Activated T-helper 2 cell treated with anti-CD3 and anti-CD28 coated beads, Interferon-gamma antibody, Interleukin-2, Interleukin-4, amounts not matched to agents 10 μg/mL and 5 μg/mL and 100 μg/mL, durations not matched to agents 14 hours and 24 hours and 36 hours (primary cell): ENCODE measurements at places on chromosomes 16 and 17. TPM values are rescaled to one million over a fixed set of nuclear protein-coding genes. Genes with fewer than 3 reads are reported as not detected.
A peak's percentile ranks its signal among the peaks of the same experiment; 100 is the strongest.

DNA sequence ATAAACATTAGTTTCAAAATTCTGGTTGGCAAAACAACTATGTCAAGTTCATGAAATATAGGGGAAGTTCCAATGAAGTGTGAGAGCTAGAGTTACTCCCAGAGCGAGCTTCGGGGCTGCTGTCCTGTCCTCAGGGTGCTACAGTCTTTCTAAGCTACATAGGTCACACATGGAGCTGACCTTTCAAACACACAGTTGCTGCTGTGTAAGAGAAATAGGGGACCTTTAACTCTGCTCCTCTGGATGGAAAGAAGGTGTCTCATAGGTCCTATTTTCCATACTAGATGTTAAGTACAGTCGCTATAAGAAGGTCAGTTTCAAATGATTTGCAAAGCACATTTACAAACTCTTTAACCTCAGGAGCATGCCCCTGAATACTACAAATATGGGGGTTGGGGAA, 6.3 kb upstream of the AHSP start:
- DNase-seq = no peak

- DNase-seq = no peak
Measured at GRCh38 chr17:59418732-59419166, 87.3 kb downstream of the YPEL2 start.

KCTD13 gene
- 39.7 and 47.5 TPM in 2 replicates for total RNA-seq

GRCh38 chr16:17749706-17750105, 278.9 kb upstream of the XYLT1 start:
- no peak for DNase-seq

DNA sequence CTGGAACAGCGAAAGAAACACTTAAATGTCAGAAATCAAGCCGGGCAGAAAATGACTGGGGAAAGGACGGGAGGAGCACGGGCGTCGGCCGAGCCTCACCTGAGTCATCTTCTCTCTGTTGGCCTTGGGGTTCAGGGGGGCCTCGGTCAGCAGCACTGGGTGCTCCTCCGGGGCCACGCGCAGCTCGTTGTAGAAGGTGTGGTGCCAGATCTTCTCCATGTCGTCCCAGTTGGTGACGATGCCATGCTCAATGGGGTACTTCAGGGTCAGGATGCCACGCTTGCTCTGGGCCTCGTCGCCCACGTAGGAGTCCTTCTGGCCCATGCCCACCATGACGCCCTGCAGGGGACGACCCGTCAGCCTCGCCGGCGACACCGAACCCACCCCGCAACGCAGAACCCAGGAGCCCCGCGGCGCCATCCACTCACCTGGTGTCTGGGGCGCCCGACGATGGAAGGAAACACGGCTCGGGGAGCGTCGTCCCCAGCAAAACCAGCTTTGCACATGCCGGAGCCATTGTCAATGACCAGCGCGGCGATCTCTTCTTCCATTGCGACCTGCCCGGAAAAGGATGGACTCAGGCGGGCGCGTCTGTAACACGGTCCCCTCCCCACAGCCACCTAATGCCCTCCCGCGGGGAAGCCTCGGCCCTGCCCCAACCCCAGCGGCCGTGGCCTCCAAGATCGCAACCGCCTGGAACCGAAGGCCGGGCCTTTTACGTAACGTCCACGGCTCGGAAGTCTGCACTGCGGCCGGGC, 616 bp downstream of the ACTG1 start:
- peak; percentile 30 for DNase-seq

DNA sequence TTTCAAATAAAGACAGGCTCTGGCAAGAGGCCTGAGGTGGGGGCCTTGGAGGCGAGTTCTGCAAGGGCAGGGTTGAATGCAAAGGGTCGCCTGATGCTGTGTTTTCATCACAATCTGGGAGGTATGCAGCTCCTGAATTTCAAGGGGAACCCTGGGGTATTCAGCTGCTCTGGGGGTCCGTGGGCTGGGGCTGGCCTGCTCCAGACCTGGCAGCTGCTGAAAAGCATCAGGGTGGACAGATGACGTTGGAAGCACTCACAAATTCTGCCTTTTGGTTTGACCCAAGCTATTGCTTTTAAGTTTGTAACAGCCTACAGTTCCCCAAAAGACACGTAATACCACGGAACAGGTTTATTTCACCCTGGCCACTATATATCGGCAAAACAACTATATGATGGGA, 1.3 kb downstream of the DNAH17 start:
- no peak for DNase-seq

GRCh38 chr17:82687375-82687861, 11.1 kb downstream of the RAB40B start:
- no peak for DNase-seq

GRCh38 chr17:73657473-73658116, 13.3 kb upstream of the SDK2 start:
- no peak for DNase-seq

APPBP2 gene
- total RNA-seq = 23.2 and 26.9 TPM in 2 replicates

PITPNM3 gene
- 0.52 and 1.1 TPM in 2 replicates for total RNA-seq

DNA sequence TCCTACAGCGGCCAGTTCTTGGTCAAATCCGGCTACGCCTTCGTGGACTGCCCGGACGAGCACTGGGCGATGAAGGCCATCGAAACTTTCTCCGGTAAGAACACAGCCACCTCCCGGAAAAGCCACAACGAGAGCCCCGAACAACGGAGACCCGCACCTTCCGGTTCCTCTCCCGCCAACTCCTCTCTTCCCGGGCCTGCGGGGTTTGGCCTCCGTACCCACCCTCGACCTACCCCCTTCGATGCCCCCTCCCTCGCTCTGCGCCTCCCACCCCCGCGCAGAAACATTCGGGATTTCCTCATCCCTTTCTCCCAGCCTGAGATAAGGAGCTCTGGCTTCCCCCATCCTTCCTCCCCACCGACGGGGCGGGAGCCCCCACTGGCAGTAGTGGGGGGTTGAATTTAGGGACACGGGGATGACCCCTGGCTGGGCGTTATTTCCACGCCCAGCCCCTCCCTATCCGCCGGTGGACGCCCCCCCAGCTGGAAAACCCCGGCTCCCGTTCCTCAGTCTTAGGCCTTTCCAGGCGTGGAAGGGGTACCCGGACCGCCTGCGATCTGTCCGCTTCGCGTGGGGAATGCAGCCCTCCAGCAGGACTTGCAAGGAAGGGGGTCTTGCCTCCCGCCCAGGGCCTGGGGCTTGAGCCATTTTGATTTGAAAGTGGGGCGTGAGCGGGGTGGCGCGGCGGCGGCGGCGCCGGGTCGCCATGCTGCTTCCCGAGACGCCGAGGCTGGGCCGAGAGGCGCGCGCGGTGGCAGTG, 822 bp downstream of the IGF2BP1 start:
- DNase-seq = no peak

LRRC36 gene
- total RNA-seq = 0.60 and 0.89 TPM in 2 replicates

DNA sequence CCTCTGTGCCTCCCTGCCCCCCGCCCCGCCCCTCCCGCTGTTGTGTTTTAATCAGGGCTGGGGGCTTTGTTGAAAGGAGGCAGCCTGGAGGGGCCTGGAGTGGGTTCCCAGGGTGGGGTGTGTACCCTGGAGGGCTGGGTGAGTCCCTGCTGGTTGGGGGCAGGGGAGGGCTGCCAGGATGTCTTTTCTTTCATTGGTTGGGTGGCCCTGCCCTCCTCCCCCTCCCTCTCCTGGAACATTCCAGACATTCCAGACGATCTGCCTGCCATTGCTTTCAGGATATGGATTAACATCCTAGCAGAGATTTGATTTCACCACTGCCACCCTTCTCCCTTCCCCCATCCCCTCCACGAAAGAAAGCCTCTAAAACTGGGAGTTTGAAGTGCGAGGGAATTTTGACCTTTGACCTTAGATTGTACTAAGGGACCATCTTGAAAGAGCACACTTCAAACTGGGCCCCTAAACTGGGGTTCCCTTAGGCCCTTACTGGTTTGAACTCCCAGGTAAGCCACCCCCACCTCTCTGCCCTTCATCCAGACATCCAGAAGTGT, 25.3 kb downstream of the IGF2BP1 start:
- DNase-seq = no peak

- DNase-seq = no peak
Measured at GRCh38 chr16:47967374-47967773, 188.4 kb downstream of the ABCC12 start.

DNA sequence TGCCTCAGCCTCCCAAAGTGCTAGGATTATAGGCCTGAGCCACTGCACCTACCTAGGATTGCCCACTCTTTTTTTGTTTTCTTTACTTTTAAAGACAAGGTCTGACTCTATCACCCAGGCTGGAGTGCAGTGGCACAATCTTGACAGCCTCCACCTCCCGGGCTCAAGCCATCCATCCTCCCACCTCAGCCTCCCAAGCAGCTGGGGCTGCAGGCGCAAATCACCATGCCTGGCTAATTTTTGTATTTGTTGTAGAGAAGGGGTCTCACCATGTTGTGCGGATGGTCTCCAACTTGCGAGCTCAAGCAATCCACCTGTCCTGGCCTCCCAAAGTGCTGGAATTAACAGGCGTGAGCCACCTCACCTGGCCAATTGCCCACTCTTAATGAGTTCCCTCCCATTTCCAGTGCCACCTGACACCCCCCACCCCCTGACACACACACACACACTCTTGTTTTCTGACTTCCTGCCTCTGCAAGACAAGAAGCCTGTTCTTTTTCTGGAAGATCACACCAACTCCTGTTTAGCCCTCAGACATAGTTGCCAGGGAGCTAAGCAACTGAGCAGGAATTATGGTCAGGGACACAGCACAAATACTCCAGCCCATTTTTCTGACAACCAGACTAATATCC, 2.6 kb downstream of the OVCA2 start:
- no peak for DNase-seq

- DNase-seq = no peak
Measured at GRCh38 chr17:50396261-50397110, 837 bp downstream of the LRRC59 start.

GRCh38 chr16:751152-752006, 9.2 kb upstream of the MSLN start:
- DNase-seq = no peak
